ENCODE measurements at places on chromosomes 2 and 18.
A peak's percentile ranks its signal among the peaks of the same experiment; 100 is the strongest.

GRCh38 chr2:25184254-25184653 is 15.9 kb upstream of the POMC start:
- DNase-seq = no peak

DNA sequence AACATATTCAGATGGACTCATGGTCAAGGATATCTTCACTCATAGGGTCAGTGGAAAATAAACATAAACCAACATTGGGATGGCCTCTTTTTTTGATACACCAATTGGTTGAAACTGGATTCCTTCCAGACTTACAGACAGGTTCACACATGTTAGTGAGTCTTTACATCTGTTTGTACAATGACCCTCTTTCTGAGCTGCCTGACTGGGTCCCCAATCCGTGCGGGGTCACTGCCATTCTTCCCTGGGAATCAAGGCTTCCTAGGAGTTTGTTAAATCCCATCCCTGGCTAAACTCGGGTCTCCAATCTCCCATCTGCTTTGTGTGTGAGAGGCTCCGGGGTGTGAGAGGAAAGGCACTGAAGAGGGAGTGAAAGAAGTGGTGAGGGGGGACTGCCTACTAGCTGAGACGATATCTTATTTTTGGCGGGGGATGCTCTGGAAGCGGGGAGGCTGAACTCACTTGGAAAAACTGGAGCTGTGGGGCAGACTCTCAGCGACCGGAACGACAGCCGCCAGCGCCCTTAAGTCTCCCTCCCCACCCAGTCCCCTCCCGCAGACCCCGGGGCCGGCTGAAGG is 487 bp downstream of the STARD6 start:
- DNase-seq = no peak

GRCh38 chr18:77811503-77811902 is 561.9 kb downstream of the GALR1 start:
- no peak for DNase-seq

DNA sequence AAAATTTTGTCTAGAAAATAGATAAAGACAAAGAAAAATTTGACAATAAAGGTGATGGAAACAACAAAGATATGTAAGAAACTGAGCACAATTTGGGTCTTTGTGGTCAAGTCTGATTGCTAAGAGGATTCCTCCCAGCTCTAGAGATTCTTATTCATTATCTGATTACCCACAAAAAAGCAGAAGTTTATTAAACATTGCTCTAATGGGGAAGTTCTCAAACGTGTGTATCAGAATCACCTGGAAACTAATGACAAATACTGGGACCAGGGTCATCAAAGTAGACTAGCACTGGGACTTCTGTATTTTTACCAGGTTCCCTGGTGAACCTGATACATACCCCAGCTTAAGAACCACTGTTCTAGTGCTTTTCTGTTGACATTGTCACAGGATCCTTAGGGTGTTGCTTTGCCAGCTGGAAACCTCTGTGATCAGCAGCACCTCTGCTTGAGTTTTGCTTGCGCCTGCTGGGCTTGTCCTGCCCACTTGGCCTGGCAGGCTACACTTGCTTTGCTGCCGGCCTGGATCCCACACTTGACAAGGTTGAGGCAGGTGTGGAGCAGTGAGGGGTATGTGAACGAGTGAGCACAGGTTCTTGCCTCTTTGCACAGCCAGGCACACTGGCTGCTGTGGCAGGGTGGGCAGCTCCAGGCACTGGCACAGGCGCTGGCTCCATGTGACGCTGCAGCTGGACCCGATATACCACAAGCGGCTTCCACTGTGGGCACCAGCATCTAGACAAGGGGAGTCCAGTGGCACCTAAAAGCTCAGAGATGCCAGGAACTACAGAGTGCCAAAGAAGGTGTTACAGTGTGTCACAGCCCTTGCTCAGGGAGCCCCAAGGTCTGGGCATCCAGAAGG is 6.2 kb upstream of the GORASP2 start:
- no peak for DNase-seq

GRCh38 chr2:26279886-26280285 is 35.1 kb downstream of the HADHB start:
- no peak for DNase-seq

- DNase-seq = peak; percentile 19
Measured at GRCh38 chr2:175234153-175234552, 52.6 kb upstream of the ATP5MC3 start.

- no peak for DNase-seq
Measured at GRCh38 chr18:49400398-49401072, 59.9 kb downstream of the DYM start.

GRCh38 chr18:78130232-78131195 is 849.1 kb upstream of the SALL3 start:
- no peak for DNase-seq

DNA sequence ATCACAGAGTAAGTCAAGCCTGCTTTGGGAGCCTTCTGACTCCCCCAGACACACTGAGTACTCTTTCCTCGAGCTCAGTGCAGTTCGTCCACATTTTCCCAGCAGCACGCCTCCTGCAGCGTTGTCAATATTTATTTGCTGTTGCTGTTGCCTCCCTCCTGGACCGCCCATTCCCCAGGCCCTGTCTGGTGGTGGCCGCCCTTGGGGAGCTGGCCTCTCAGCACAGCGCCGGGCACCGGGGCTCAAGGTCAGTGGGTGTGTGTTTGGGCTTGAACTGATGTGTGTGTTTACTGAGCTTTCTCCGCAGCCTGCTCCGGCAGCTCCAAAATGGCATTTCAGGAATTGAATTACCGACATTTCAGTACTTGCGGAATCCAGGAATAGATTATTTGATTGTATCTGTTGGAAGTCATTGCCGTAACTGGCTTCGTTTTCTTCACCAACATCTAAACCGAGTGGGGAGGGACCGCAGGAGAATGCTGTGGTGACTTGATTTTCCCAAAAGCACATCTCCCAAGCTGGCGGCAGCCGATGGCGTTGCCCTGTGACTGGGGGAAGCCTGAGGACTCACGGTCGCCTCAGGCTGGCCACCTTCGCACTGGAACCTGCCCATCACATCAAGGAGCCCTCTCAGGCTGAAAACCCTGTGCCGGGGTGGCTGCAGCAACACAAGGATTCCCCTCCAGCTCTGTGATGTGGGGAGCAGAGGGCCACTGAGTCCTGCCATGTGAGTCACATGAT is 66.0 kb downstream of the HPCAL1 start:
- DNase-seq = no peak

DNA sequence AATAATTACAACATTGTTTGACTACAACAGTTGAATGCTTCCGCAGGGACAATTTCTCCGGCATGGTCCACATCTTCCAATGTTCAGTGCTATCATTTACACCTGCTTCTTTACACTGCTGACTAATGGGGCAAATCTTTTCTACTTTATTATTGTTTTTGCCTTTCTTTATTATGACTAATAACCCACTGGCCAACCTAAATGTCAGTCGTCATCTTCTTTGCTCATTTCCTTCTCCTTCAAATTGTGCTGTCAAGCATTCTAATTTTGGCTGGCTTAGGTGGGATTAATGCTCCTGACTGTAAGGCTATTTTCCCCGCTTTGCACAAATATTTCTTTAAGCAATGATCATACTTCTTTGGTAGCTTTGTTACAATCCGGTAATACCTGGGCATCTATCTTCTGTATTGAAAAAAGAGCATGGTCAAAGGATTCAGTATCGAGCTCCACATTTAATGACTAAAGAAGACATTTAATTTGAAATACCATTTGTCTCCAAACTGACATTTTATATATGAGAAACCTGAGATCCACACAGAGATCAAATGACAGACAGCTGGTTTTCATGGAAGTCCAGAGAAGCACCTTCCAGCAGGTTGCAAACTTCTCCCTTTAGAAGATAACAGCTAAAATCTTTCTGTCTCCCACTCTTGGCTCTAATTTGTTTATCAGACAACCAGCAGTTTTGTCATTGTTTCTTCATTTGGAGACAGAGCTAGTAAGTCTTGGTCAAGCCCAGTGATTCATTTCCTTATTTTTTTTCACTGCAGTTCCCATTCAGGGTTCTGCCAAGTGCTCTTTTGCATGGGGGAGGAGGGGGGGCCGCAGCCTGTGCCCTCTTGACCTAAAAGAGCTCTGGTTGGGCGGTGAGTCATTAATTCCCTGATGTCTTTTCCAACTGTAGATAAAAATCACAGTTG is 132.9 kb downstream of the SOCS6 start:
- no peak for DNase-seq

- no peak for DNase-seq
Measured at GRCh38 chr18:47979611-47980200, 49.2 kb upstream of the SMAD2 start.

DNA sequence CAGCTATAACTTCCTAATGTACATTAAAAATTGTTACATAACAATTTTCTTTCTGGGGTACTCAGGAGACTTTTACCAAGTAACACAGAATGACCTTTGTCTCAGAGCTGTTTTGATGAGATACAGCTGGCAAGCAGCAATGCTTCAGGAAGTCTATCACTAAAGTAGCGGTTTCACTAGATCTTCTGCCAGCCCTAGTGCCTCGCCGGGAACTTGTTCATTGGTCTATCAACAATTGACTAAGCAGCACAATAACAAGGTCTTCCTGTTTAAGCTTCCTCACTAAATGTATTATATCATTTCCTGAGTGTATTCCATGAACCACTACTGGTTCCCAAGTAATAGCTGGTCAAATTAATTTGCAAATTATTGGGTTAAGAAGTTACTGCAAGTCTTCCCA is 69.2 kb downstream of the TRIP12 start:
- no peak for DNase-seq

- peak; percentile 63 for DNase-seq
Measured at GRCh38 chr2:26922405-26923188, 47.8 kb upstream of the MAPRE3 start.

GRCh38 chr2:47558116-47558767 is 155.3 kb downstream of the MSH2 start:
- no peak for DNase-seq
